Stimulated activated CD4-positive, alpha-beta T cell treated with anti-CD3 and anti-CD28 coated beads, Interleukin-12 subunit alpha, Interleukin-12 subunit beta, amount 100 ng/mL, for 4 hours (primary cell): ENCODE measurements at places on chromosomes 11 and 22.

GRCh38 chr22:23113067-23113846, 28.5 kb downstream of the RSPH14 start:
- no peak for DNase-seq

DNA sequence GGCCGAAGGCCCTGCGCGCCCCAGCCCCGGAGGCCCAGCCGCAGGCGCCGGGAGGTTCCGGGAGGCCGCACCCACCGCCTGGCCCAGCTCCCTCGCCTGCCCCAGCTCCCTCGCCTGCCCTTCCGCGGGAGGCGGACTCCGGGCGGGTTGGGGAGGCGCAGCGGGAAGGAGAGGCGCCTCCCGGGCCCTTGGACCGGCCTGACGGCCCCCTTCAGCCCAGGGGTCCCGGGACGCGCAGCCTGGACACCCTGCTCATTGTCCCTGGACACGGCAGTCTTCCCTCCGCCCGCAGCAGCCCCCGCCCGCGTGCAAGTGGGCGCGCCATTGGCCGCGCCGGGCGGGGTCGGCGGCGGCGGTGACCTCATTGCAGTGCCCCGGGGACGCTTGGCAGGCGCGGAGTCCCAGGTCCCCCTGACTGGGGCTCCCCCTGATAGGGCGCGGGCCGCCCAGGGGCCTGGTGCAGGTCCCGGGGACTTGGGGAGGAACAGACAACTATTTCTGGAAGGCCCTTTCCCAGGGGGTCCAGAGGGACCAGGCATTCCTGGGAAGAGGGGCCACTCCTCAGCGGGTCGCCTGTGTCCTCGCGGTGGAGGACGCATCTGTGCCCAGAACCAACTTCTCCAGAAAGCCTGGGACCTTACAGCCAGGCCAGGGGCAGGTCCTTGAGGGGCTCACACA, 501 bp downstream of the CD151 start:
- no peak for DNase-seq

- DNase-seq: no peak
These were observed 3.1 kb upstream of the BCR start for GRCh38 chr22:23177197-23177596.

DNA sequence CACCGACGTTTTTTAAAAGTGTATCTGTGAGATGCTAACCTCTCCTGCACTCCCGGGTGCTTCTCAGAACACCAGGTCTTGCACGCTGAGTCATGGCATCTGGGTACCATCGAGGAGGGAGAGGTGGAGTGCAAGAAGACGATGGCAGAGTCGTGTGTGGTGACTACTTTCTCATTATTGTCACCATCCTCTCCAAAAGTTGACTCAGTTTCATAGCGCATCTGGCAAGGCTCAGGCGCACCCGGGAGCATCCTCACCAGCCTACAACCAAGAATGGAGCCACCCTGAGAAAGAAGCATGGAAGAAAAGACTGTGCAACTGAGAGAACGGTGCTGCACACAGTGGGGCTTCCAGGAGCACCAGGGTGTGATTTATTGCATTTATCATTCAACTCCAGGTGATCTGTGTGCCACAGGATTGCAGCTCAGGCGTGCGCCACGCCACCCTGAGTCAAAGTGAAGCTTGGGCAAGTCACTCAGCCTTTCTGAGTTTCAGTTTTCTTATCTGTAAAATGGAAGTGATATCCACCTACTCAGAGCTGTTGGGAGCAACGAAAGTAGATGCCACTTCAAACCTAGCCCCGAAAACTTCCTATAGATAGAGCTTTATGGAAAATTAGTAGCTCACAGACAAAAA, 65.4 kb downstream of the LINC01488 start:
- DNase-seq: peak; percentile 53

DNA sequence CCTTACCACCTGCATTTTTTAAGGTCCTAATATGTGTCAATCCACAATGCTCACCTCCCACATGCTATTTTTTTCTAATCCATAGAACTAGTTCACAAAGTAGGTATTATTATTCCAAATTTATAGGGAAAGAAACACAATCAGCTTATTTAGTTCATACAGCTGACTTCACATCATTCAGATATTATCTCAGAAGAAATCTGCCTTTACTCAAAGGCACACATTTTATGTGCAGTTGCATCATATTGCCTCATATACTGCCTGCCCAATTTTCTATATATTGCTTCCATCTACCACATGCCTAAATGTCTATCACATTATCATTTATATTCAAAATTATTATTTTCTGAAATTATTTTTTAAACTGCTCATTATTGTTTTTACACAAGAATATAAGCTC, 88.7 kb upstream of the LUZP2 start:
- DNase-seq: no peak
